B cell (primary cell): ENCODE measurements at places on chromosomes 4 and X. TPM values are rescaled to one million over a fixed set of nuclear protein-coding genes. Genes with fewer than 3 reads are reported as not detected.

DNA sequence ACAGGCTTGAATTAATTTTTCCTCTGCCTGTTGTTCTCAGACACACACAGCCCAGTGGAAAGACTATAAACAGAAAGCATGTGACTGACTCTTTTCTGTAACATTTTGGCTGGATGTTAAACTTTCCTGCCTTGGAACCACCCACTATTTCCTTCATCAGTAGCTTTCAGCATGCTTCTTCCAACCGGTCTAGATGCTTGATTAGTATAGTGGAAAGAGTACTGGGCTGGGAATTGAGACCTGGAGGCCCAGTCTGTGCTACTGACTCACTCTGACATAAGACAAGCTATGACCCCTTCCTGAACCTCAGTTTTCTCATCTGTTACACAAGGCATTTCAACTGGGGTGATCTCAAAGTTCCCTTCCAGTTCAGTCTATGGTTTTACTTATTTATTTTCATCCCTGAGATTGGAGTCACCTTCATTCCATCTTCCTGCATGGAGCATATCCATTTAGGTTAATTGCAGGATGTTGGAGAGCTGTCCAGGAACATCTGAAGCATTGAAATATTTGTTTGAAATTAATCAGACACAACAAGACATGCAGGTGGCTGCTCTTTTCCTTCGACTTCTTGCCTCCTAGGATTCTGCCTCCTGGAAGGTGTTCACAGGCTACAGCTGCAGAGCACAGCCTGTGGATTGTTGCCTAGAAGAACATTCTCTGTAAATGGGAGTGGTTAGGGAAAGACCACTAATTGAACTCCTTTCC, 173.4 kb downstream of the RTL9 start:
- DNase-seq, result no peak

The IL2 gene
- polyA plus RNA-seq, result not detected in 2 replicates

GRCh38 chr4:181728305-181728966, 514.8 kb upstream of the TENM3 start:
- DNase-seq, result no peak

The PLAC8 gene
- 386 and 499 TPM in 2 replicates for polyA plus RNA-seq

The SSX7 gene
- polyA plus RNA-seq, result not detected in 2 replicates

DNA sequence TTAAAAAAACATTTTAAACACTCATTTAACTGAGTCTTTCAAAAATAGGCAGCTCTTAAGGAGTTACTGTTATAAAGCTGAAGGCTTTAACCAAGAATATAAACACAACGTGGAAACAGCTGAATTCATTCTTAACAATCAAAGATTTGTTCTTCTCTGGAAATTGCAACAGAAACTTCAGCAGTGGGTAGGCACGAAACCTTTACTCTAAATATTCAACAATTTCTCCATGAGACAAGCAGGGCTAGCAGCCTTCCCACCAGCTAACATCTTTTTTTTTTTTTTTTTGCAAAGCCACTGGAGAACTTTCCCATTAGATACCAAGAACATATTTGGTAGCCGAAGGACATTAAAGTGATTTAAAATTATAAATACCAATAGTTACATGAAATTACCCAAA, 78.2 kb upstream of the PRSS48 start:
- no peak for DNase-seq

The GAK gene
- polyA plus RNA-seq, result 113 and 134 TPM in 2 replicates

The SLC26A1 gene
- 0.03 TPM in 1 of 2 replicates, not detected in the other for polyA plus RNA-seq
